ENCODE measurements at places on chromosomes 2 and 18. TPM values are rescaled to one million over a fixed set of nuclear protein-coding genes. Genes with fewer than 3 reads are reported as not detected.

- DNase-seq, result peak; percentile 34
Measured at GRCh38 chr2:175007510-175007909, 2.3 kb upstream of the CHN1 start.

The IL1B gene
- total RNA-seq, result not detected

DNA sequence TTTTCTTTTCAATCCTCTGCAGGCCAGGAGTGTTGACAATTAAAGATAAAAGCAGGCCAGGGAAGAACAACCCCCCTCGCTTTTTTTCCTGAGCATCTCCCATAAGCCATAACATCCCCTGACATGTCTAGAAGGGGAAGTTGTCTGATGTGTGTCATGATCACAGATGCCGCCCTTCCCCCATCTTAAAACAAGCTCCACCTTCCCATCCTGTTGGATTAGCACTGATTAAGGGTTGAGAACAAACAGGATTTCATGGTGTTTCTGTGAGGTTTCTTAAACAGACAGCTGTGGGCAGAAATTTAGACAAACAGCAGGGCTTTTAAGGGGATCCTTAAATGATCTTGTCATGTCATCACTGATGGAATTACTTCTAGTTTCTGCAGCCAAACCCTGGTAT, 59.4 kb upstream of the UPP2 start:
- DNase-seq, result no peak

GRCh38 chr18:36661999-36662398, 166.8 kb downstream of the TPGS2 start:
- DNase-seq, result peak; percentile 75

DNA sequence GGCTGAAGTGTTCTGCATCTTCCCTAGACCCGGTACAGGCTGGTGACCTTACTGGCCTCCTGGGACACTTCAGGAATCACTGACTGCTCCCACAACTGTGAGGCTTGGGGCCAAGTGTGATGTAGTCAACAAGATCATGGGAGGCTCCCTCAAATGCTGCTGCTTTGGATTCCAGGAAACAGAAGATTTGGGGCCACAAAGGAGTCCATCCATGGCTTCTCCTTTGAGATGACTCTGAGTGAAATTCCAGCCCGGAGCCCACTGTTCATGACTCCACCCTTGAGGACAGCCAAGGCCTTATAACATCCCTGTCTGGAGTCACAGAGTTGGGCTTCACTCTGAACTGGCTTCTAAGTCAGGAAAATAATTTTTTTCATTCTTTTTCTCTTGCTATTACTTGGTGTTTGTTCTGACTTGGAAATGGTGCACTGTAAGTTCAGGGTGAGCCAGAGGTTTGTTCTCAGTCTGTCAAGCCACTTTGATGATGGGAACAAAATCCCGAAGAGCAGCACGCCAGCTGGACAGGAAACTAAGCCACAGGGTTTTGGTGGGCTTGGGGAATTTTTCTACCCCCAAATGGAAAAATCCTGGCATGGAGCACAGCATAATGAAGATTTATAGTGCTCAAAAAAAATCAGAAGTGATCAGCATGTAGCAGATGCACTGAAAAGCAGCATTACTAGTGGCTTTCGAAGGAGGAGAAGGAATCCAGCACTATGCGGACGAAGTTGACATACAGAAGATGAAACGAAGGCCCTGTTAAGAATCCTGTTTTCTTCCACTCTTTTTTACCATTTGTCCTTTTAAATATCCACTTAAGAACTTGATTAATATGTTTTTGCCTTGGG, 98.1 kb upstream of the ZFP36L2 start:
- DNase-seq, result no peak

The CABYR gene
- total RNA-seq, result 48.4 TPM

- no peak for DNase-seq
Measured at GRCh38 chr2:42754021-42754775, 9.7 kb downstream of the OXER1 start.

DNA sequence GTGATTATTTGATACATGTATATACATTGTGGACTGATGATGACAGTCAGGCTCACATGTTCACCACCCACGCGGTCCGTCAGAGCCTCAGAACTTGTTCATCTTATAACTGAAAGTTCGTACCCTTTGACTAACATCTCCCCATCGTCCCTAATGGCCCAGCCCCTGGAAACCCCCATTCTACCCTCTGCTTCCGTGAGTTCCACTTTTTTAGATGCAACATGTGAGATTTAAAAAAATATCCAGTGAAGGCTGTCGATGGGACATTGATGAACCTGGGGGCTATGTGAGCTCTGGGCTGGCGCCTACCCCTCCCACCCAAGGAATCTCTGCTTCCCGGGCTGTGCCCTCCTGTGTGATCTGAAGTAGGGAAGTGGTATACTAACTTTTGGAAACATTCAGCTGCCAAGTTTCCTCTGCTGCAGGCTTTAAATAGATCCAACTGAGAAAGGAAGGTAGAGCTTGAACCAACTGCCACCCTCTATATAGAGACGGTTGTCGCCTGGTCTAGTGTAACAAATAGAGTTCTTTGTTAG, 163.8 kb downstream of the FAM210A start:
- no peak for DNase-seq

DNA sequence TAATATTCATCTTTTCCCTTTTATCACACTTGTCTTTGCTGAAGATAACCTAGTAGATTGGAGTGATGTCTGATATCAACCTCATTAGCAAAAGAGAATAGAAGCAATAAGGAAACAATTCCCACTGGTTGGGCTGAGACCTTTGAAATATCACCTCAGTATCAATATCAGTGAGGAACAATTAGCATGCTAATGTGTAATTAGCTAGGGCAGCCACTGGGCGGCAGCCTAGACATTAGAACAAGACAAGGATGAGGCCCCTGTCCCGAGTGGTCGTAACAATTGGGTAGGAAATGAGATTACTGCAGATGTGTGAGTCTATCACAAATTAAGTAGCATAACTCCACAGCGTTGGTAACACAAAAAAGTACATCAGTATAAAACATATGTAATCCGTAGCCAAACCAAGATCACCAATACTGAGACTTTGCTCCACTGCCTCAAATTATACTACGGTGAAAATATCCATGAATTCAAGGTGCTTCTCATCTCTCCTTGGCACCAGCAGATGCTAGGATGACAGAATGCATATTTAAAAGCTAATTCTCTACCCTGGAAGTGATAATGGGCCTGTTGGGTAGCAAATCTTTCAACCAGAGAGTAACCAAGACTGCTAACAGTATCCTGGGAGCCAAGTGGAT, 99.1 kb downstream of the ALPK2 start:
- peak; percentile 88 for DNase-seq

GRCh38 chr2:70569559-70569958, 15.9 kb upstream of the TGFA start:
- peak; percentile 28 for DNase-seq

- DNase-seq, result peak; percentile 39
Measured at GRCh38 chr2:112960230-112960825, 17.5 kb upstream of the IL36G start.

The TWIST2 gene
- 13.6 TPM for total RNA-seq

The OSR1 gene
- total RNA-seq, result not detected

DNA sequence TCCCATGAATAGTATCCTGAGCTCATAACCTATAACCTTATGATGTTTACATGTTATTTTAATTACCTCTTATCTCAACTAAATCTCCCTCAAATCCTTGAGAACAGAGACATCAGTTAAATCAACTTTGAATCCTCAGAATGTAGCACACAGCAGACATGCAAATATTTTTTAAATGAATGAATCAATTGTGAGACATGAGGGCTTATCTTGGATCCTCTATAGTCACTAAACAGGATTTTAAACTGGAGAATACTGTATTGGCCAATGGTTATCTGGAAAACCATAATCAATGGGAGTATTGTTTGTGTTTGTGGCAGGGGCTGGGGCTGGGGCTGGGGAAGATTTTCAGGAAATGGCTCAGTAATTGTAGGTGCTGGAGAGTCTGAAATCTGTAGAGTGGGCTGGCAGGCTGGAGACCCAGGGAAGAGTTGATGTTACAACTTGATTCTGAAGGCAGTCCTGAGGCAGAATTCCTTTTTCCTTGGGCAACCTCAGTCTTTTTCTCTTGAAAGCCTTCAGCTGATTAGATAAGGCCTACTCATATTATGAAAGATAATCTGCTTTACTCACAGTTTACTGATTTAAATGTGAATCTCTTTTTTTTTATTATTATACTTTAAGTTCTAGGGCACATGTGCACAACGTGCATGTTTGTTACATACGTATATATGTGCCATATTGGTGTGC, 106.3 kb downstream of the NCOA1 start:
- DNase-seq, result no peak

- no peak for DNase-seq
Measured at GRCh38 chr2:226121046-226121738, 678.4 kb downstream of the IRS1 start.

GRCh38 chr2:238726670-238727584, 121.0 kb upstream of the TWIST2 start:
- DNase-seq, result no peak

DNA sequence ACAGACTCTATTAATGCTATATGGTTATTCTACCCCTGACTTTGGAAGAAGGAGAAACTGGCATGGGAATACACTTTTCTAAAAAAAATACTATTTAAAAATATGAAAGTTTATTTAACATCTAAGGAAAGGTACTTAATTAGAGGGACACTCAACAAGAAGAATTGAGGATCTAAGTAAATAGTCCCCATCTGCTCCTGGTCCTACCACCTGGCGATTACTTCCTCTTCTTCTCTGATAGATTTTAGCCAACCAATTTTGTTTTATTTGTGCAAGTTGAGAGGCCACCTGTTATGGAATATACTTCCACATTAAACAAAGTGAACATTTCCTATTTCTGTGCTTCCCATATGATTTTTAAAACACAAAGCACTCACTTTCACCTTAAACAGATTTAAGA, 111.7 kb downstream of the BCL2 start:
- DNase-seq, result no peak
